ENCODE measurements at places on chromosomes 7 and 10. TPM values are rescaled to one million over a fixed set of nuclear protein-coding genes. Genes with fewer than 3 reads are reported as not detected.

DNA sequence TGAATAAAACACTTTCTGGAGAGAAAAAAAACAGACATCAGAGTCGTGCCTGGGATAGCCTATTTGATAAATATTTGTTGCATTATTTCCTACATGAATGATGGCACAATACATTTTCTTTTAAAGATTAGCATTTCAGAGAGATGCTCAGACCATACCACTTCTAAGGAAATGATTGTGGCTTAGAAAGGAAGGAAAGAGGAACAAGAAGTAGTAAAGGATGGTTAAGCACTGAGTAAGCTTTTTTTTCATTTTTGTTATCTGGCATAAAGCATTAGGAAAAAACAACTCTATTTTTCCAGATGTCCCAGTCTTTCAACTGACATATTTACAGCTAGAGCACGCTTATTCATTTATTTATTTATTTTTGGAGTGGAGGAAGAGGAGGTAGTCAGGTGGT, 258.8 kb upstream of the TEX47 start:
- no peak overlapping the region for H3K4me3 ChIP-seq
- no peaks in the 10 kb centered on the region for H3K4me1 ChIP-seq
- H3K36me3 ChIP-seq, result no peaks in the 10 kb centered on the region

DNA sequence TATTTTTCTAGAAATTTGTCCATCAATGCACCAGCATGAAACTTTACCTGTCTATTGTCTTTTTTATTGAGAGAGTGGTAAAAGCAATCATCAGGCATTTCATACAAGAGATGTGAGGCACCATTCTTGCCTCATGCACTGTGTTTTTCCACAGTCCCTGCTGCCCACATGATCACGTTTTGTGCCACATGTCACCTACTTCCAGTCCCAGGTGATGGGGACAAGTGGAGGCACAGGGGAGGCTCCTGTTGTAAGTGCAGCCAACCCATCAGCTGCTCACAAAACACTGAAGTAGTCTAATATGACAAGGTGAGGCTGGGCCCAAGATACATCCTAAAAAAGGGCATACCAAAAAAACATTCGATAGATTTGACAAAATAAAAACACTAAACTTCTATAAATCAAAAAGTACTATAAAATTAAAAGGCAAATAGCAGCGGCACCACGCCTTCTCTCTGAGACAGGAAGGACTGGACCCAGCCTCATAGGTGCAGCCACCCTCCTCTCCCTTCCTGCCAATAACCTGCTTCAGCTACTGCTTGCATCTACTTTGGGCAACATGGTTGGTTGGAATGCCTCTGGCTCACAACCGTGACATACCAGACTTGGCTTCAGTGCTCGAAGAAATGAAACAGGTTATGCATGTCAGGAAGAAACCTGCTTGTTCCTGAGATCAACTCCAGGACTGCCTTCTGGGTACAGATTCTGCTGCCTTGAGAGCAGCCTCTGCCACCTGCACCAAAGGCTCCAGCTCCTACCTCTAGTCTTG, 2.3 kb downstream of the ZC3HAV1L start:
- H3K27me3 ChIP-seq, result no peaks in the 10 kb centered on the region
- H3K4me3 ChIP-seq, result no peak overlapping the region
- DNase-seq, result peak; percentile 28
- no peaks in the 10 kb centered on the region for H3K4me1 ChIP-seq
- H3K36me3 ChIP-seq, result no peaks in the 10 kb centered on the region

DNA sequence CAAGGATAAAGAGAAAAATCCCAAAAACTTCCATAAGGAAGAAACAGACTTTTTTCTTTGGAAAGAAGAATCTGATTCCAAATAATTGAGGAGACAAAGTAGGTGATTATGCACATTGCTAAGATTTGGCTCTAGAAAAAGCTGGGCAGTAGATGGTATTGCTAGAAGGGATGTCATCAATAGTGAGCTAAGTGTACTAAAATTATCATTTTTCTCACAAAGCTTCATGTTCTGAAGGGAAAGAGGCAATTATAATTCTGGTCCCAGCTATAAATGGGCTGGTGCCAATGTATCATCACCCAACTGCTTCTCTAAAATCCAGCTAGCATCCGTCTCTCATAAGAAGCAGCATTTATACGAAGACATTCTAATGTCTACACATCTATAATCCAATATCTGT, 23.9 kb downstream of the STEAP1 start:
- no peak overlapping the region for H3K4me3 ChIP-seq
- no peak overlapping the region for H3K27ac ChIP-seq
- H3K4me1 ChIP-seq, result no peaks in the 10 kb centered on the region
- H3K27me3 ChIP-seq, result no peaks in the 10 kb centered on the region

DNA sequence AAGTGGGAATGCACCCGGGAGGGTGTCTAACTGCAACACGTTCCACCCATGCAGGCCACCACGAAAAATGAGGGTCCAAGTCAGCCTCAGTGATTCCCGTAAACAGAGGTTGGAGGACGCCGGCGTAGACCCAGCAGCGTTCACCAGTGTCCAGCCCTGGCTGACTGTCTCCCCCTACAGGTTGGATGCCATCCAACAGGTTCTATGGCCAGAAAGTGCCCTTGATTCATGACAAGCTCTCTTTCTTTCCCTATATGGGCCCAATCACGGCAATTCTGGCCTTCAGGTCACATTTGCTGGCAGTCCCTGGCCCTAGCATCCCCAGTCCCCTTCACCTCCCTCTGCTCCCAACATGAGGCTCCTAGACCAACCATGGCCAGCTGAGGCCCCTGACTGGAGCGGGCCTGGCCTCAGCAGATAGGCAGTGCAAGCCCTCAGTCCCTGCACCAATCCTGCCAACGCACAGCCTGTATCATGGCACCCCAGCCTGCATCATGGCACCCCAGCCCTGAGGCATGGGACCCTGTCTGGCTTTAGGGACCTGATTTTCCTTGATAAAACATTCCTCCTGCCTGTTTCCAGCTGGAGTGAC, 227.4 kb downstream of the GRID1 start:
- H3K27ac ChIP-seq, result no peak overlapping the region
- H3K36me3 ChIP-seq, result no peaks in the 10 kb centered on the region
- no peaks in the 10 kb centered on the region for H3K27me3 ChIP-seq
- no peaks in the 10 kb centered on the region for H3K4me1 ChIP-seq

DNA sequence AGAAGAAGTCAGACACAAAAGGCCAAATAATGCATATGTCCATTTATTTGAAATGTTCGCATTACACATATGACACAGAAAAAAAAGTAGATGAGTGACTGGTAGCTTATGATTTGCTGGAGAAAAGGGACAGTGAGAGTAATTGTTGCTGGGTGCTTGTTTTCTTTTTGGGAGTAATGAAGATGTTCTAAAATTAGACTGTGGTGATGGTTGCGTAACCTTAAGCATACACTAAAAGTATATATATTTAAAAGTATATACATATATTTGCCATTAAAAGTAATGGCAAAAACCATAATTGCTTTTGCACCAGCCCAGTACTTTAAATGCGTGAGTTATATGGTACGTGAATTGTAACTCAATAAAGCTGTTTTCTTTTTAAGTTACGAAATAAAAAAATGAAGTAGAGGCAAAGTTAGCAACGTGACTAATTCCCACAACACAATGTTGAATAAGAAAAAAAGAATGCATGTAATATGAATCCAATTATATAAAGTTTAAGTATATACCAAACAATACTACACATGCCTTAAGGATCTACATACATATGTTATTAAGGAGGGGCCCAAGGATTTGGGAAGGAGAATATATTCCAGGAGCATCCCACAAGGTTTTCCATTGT, 360.4 kb upstream of the CELF2 start:
- H3K27ac ChIP-seq, result no peak overlapping the region
- no peaks in the 10 kb centered on the region for H3K4me1 ChIP-seq
- H3K27me3 ChIP-seq, result no peaks in the 10 kb centered on the region
- H3K4me3 ChIP-seq, result no peak overlapping the region
- no peak for DNase-seq
- no peaks in the 10 kb centered on the region for H3K36me3 ChIP-seq

DNA sequence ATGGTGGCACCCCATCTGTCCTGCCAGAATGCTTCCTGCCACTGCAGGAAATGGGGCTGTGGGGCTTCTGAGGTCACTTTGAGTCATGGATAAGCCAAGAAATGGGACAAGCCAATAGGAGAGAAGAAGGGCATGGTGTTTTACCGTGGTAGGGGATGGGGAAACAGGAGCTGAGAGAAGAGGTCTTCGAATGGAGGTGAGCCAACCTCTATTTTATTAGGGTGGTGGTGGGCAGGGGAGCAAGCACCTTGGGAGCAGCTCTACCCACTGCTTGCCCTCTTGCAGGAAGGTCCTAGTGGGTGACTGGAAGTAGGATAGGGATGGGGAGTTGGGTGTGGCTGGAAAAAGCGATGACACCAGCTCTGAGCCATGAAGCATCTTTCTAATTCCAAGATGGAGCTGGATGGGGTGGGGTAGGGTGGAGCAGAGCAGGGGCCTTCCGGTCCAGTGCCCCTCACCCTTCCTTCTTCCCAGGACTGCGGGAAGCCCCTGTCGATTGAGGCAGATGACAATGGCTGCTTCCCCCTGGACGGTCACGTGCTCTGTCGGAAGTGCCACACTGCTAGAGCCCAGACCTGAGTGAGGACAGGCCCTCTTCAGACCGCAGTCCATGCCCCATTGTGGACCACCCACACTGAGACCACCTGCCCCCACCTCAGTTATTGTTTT, 9.1 kb downstream of the ZYX start:
- DNase-seq, result no peak
- H3K4me1 ChIP-seq, result peaks cover 8% of the 10 kb centered on the region
- no peak overlapping the region for H3K27ac ChIP-seq
- H3K4me3 ChIP-seq, result no peak overlapping the region
- no peaks in the 10 kb centered on the region for H3K27me3 ChIP-seq

Gene MACROH2A2
- 12.1 TPM for total RNA-seq
